ENCODE measurements at places on chromosomes 11 and 22. TPM values are rescaled to one million over a fixed set of nuclear protein-coding genes. Genes with fewer than 3 reads are reported as not detected.

Gene KRTAP5-10
- total RNA-seq = not detected

Gene GAL3ST1
- 3.5 TPM for total RNA-seq

Gene KIRREL3
- 0.71 TPM for total RNA-seq

Gene CRYBA4
- total RNA-seq = not detected

Gene MS4A4E
- 3.9 TPM for total RNA-seq

Gene FAM181B
- 0.21 TPM for total RNA-seq

Gene SAA4
- total RNA-seq = not detected

Gene CARNS1
- 1.7 TPM for total RNA-seq

Gene SLC36A4
- 19.3 TPM for total RNA-seq

Gene CYP2D6
- 1.3 TPM for total RNA-seq

GRCh38 chr11:121552644-121553043, 99.9 kb upstream of the SORL1-AS1 start:
- no peaks in the 10 kb centered on the region for H3K36me3 ChIP-seq
- DNase-seq = no peak
- no peak overlapping the region for H3K27ac ChIP-seq
- H3K27me3 ChIP-seq = no peaks in the 10 kb centered on the region

- H3K4me1 ChIP-seq = peaks cover 13% of the 10 kb centered on the region
- H3K4me3 ChIP-seq = no peak overlapping the region
- H3K27me3 ChIP-seq = peaks cover 3% of the 10 kb centered on the region
- peak overlapping the region; percentile 58 for H3K27ac ChIP-seq
These were observed 12.7 kb downstream of the MAFF start for GRCh38 chr22:38214302-38215056.

- no peaks in the 10 kb centered on the region for H3K4me1 ChIP-seq
- no peaks in the 10 kb centered on the region for H3K36me3 ChIP-seq
- H3K27ac ChIP-seq = no peak overlapping the region
These were observed 50.8 kb upstream of the SLC36A4 start for GRCh38 chr11:93248602-93249001.

DNA sequence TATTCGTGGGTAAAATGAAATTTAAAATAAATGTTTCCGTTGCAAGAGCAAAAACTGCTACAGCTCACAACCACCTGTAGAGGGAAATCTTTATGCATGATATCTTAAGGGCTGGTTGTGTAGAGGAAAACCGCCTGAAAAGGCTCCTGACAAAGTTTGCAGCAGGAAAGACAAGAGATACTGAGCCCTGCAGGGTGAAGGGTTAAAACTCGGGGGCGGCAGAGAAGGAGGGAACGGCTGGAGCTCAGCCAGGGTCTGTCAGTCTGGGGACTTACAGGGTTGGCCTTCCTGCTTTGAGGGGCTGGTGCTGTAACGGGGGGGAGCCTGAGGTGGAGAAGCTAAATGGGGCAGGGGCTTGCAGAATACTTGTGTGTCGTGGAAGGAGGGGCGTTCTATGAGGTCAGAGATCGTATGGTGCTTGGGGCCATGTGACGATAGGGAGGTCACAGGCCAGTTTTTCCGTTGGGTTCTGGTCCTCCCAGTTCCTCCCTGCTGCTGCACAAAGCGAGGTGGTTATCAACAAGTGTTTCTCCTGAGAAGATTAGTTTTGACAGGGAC, 122.9 kb upstream of the HSD17B12 start:
- H3K27me3 ChIP-seq = peaks cover 55% of the 10 kb centered on the region
- H3K36me3 ChIP-seq = no peaks in the 10 kb centered on the region
- H3K4me3 ChIP-seq = no peak overlapping the region
- peaks cover 3% of the 10 kb centered on the region for H3K4me1 ChIP-seq
- H3K27ac ChIP-seq = no peak overlapping the region
- DNase-seq = peak; percentile 32

- DNase-seq = peak; percentile 88
- H3K4me1 ChIP-seq = peaks cover 42% of the 10 kb centered on the region
- no peaks in the 10 kb centered on the region for H3K36me3 ChIP-seq
- H3K27ac ChIP-seq = peak overlapping the region; percentile 9
- no peaks in the 10 kb centered on the region for H3K27me3 ChIP-seq
- H3K4me3 ChIP-seq = no peak overlapping the region
These were observed 5.2 kb downstream of the FXYD2 start for GRCh38 chr11:117819096-117820040.

GRCh38 chr22:29201782-29202181, 3.9 kb upstream of the EMID1 start:
- H3K27ac ChIP-seq = peak overlapping the region; percentile 79
- H3K36me3 ChIP-seq = no peaks in the 10 kb centered on the region
- peaks cover 10% of the 10 kb centered on the region for H3K4me1 ChIP-seq
- no peak overlapping the region for H3K4me3 ChIP-seq
- no peak for DNase-seq

GRCh38 chr11:86244063-86244521, 461 bp upstream of the EED start:
- peaks cover 5% of the 10 kb centered on the region for H3K4me1 ChIP-seq
- no peaks in the 10 kb centered on the region for H3K27me3 ChIP-seq
- no peaks in the 10 kb centered on the region for H3K36me3 ChIP-seq
- H3K4me3 ChIP-seq = no peak overlapping the region

DNA sequence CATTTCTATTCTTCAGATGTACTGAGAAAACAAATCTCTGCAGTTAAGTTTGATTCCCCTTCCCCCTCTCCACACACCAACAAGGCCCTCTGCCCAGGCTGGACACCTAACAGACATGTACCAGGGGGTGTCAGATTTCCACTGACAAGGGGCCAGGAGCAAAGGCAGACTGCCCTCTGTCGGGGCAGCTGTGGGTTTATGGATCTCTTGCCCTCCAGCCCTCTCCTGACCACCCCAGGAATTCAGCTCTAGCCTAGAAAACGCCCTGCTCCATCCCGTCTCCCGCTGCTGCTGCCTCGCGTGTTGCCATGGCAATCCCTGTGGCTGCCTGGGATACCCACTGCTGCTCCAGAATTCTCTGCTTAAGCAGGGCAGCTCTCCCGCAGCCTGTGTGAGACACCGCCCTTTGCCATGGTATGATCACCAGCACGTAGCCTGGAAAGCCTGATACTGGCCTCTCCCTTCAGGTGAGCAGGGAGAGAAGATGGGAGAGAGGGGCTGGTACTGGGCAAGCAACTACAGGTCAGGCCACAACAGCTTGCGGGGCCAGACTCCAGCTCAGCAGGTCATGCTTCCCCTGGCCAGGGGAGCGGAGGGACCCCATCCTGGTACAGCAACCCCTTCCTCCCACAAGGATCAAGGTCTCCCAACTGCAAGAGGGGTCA, 41.6 kb downstream of the BUD13 start:
- no peak overlapping the region for H3K4me3 ChIP-seq
- no peak overlapping the region for H3K27ac ChIP-seq
- peaks cover 5% of the 10 kb centered on the region for H3K27me3 ChIP-seq
- no peaks in the 10 kb centered on the region for H3K36me3 ChIP-seq

DNA sequence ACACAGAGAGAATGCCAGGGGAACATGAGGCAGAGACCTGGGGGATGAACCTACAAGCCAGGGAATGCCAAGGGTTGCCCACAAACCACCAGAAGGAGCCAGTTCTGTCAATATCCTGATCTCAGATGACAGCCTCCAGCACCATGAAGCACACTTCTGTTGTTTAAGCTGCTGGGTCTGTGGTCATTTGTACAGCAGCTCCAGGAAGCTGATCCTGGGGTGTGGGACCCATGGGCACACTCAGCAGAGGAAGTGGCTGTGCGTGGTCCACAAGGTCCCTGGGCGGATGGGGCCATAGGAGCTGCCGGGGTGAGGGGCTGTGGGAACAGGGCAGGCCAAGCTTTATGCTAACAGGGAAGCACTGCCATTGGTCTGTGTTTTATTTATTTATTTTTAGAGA, 12.1 kb downstream of the PPM1F start:
- H3K4me3 ChIP-seq = no peak overlapping the region
- no peaks in the 10 kb centered on the region for H3K27me3 ChIP-seq
- peaks cover 9% of the 10 kb centered on the region for H3K36me3 ChIP-seq
- H3K27ac ChIP-seq = no peak overlapping the region
- H3K4me1 ChIP-seq = no peaks in the 10 kb centered on the region
- no peak for DNase-seq

GRCh38 chr11:12377824-12378593, 638 bp downstream of the PARVA start:
- H3K36me3 ChIP-seq = no peaks in the 10 kb centered on the region
- H3K4me3 ChIP-seq = peak overlapping the region; percentile 52
- no peaks in the 10 kb centered on the region for H3K27me3 ChIP-seq
- peaks cover 10% of the 10 kb centered on the region for H3K4me1 ChIP-seq

- no peaks in the 10 kb centered on the region for H3K4me1 ChIP-seq
- H3K36me3 ChIP-seq = no peaks in the 10 kb centered on the region
- H3K27ac ChIP-seq = peak overlapping the region; percentile 58
- no peak for DNase-seq
These were observed 42.2 kb upstream of the BLID start for GRCh38 chr11:122158171-122158570.

DNA sequence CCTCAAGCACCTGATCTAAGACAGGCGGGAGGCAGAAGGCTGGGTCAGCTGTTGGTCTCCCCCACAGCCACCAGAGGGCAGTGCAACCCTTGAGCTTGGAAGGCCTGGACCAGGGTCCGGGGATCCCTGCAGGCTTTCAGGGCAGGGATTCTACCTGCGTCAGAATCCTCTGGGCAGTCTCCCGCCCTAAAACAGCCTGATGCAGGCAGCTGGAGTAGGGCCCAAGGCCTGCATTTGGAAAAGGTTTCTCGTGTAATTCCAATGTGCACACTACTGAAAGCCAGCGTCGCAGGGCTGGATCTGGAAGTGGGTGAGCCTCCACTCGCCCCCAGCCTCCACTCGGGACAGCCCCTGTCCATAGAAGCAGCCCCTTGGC, 31.8 kb downstream of the BID start:
- no peaks in the 10 kb centered on the region for H3K27me3 ChIP-seq
- no peaks in the 10 kb centered on the region for H3K36me3 ChIP-seq
- peak; percentile 58 for DNase-seq
- H3K4me3 ChIP-seq = no peak overlapping the region
- no peaks in the 10 kb centered on the region for H3K4me1 ChIP-seq

DNA sequence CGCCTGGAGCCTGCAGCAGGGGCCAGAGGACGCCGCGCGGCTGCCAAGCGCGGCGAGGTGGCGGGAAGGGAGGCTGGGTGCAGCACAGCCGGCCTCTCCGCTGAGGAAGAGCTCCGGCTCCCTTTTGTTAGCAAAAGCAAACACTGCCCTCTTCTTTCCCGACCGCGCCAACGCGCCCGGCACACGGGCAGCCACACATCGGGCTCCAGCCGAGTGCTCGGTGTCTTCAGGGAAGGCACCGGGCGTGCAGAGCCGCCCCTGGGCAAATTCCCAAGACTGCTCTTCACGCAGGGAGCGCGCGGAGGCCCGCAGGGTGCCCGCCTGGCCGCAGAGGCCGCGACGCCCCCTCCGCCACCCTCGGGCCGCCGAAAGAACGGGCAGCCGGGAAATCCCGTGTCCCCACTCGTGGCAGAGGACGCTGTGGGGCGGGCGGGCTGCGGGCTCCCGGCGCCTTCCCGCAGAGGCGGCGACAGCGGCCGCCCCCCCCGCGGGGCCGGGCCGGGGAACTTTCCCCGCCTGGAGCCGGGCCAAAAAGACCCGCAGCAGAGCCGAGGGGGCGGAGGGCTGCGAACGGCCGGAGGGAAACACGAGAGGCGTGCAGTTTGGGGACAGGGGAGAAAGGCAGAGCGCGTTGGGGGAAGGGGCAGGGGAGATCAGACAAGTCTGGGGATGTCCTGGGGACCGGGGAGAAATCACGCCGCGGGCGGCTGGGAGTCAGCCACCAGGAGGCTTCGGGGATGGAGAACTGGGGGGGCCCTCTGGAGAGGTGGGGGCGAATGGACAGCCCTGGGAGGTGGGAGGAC, 931 bp downstream of the CADM1 start:
- no peaks in the 10 kb centered on the region for H3K36me3 ChIP-seq
- peak overlapping the region; percentile 83 for H3K4me3 ChIP-seq
- peak overlapping the region; percentile 87 for H3K27ac ChIP-seq
- peak; percentile 88 for DNase-seq
- H3K27me3 ChIP-seq = peaks cover 2% of the 10 kb centered on the region

- H3K4me1 ChIP-seq = no peaks in the 10 kb centered on the region
- peak; percentile 2 for DNase-seq
- no peak overlapping the region for H3K27ac ChIP-seq
- H3K36me3 ChIP-seq = no peaks in the 10 kb centered on the region
- H3K4me3 ChIP-seq = no peak overlapping the region
These were observed 3.0 kb upstream of the B3GAT1 start for GRCh38 chr11:134414766-134415765.

DNA sequence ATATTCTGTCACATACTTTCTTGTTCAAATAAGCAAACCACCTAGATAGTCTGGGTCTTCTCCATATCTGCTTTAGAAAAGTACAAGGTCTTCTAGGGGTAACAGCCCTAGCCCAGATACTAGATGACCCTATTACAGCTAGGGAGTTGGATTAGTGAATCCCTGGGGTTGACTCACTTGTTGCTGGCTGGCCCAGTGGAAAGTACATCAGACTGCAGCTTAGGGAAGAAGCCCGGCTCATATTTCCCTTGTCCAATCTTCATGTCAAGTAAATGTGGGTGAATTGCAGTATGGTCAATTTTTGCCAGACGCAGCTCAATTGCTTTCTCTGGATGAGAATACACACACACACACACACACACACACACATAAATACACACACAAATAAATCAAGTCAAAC, 79.1 kb upstream of the SCUBE2 start:
- peaks cover 7% of the 10 kb centered on the region for H3K36me3 ChIP-seq
- H3K27me3 ChIP-seq = no peaks in the 10 kb centered on the region
- no peaks in the 10 kb centered on the region for H3K4me1 ChIP-seq
- H3K27ac ChIP-seq = no peak overlapping the region
- no peak overlapping the region for H3K4me3 ChIP-seq
- DNase-seq = no peak

- H3K36me3 ChIP-seq = no peaks in the 10 kb centered on the region
- H3K27me3 ChIP-seq = no peaks in the 10 kb centered on the region
- H3K4me1 ChIP-seq = no peaks in the 10 kb centered on the region
These were observed 3.8 kb upstream of the ADORA2A start for GRCh38 chr22:24423519-24424000.

GRCh38 chr11:107587306-107587979, 3.5 kb upstream of the ELMOD1 start:
- no peak overlapping the region for H3K27ac ChIP-seq
- H3K4me1 ChIP-seq = peaks cover 4% of the 10 kb centered on the region
- H3K4me3 ChIP-seq = no peak overlapping the region
- H3K36me3 ChIP-seq = no peaks in the 10 kb centered on the region
